ENCODE measurements at places on chromosomes 2 and 18.

GRCh38 chr2:133627741-133628140, 59.5 kb upstream of the NCKAP5 start:
- DNase-seq = no peak

GRCh38 chr18:13658436-13659204, 67.7 kb downstream of the FAM210A start:
- no peak for DNase-seq

DNA sequence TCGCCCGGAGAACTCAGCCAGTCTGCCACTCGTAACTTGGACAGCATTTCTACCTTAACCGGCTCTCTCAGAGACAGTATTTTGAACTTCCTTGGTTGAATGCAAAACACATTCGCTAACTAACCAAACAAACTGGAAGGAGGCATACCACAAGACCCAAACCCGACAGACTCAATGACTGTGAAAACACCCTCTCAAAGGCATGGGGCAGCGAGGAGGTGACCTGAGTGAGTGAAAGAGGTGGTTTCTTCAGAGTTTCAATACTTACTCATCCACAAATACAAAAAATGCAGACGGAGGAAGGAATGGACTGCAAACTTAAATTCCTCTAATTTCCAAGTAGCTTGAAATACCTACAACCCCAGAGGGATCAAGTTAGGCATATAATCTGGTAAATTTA, 132.9 kb downstream of the GAREM1 start:
- no peak for DNase-seq

- DNase-seq = peak; percentile 75
These were observed 81.8 kb upstream of the GAREM1 start for GRCh38 chr18:32552421-32553030.

DNA sequence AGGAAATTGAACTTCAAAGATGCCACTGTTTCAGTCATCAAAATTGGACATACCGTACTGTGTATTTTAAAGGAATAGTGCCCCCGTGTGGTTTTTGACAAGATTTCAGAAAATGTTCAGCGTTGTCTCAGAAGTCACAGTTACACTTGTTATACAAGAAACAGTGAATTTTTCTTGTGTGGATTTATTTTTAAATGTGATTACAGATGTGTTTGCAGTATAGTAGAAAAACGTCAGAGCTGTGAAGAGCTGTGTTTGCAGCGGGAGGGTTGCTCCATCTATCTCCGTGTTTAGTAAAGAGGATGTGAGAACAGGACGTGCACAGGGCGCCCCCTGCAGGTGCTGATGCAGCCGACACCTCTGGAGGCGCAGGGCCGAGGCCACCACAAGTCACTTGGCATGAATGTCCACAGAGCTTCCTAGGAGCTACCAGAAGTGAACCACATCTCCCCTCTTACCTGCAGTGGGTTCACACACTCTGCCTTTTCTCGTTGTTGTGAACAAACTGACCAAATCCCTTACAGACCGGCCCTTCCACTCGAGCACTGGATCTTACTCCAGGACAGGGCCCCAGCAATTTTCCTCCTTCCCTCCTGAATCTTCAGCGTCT, 73.1 kb downstream of the CACNB4 start:
- peak; percentile 92 for DNase-seq

DNA sequence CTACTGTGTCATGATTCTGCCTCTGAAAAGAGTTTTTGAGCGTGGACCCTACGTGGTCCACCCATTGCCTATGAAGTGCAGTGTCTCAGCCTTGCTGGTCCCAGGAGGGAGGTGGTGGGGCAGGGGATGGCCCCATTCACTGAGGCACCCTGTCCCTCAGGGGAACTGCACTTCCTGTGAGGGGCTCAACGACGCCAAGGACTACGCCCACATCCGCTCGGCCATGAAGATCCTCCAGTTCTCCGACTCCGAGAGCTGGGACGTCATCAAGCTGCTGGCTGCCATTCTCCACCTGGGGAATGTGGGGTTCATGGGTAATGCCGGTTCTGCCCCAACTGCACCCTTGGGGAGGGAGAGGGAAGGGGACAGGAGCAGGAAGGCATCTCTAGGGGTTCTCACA, 42.5 kb downstream of the MYO7B start:
- no peak for DNase-seq

DNA sequence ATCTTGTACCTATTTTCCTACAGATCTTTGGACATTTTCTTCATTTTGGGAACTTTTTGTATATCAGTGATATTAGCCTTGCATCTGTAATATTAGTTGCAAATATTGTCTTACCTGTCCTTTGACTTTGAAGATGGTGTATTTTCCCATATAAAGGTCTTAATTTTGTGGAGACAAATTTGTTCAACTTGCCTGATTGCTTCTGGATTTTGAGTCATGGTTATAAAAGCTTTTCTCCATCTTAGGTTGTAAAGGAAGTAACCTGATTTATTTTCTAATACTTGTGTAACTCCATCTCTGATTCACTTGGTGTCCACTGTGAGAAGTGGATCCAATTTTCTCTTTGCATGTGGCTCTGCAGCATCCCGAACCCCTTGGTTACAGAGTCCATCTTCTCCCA, 97.7 kb upstream of the OTOS start:
- DNase-seq = no peak
